ENCODE measurements at places on chromosomes 1 and 21.
A peak's percentile ranks its signal among the peaks of the same experiment; 100 is the strongest.

- peak; percentile 41 for DNase-seq
These were observed 4.1 kb downstream of the KRTAP13-4 start for GRCh38 chr21:30434033-30434631.

GRCh38 chr21:32612999-32613337 is 791 bp upstream of the CFAP298 start:
- no peak for DNase-seq

GRCh38 chr1:68168545-68169171 is 63.7 kb downstream of the WLS start:
- DNase-seq, result no peak

- no peak for DNase-seq
These were observed 108.2 kb downstream of the CLEC20A start for GRCh38 chr1:178388418-178389145.

Data from foreskin melanocyte (primary cell).